ENCODE measurements at places on chromosomes 2 and 18. TPM values are rescaled to one million over a fixed set of nuclear protein-coding genes. Genes with fewer than 3 reads are reported as not detected.
A peak's percentile ranks its signal among the peaks of the same experiment; 100 is the strongest.

BMP10 gene
- not detected for total RNA-seq

ANKRD30BL gene
- 0.18 TPM for total RNA-seq

EN1 gene
- not detected for total RNA-seq

IER3IP1 gene
- 9.6 TPM for total RNA-seq

RAX gene
- not detected for total RNA-seq

ALMS1 gene
- 36.9 TPM for total RNA-seq

SCG2 gene
- total RNA-seq, result not detected

RIOK3 gene
- 45.0 TPM for total RNA-seq

ADD2 gene
- total RNA-seq, result 14.8 TPM

NOL4 gene
- 1.3 TPM for total RNA-seq

DNA sequence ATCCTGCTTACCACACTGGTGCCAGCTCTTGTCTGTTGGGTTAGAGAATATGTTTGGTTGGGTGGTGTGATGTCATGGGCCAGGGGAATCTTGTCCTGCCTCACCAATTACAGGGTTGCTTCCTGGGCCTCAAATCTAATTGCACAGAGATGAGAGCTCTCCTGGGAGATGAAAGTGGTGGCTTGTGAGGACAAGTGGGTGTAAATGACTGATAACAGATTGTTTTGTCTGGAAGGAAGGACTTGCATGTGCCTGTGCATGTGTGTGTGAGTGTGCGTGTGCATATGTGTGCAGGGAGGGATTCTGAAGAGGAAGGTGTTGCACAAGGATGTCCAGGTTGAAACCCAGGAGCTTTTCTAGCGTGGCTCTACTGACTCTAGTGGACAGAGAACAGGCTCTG lies 271.9 kb downstream of the LOXHD1 start:
- H3K27me3 ChIP-seq, result no peaks in the 10 kb centered on the region
- no peaks in the 10 kb centered on the region for H3K36me3 ChIP-seq
- H3K4me3 ChIP-seq, result no peak overlapping the region
- no peak for DNase-seq
- no peak overlapping the region for H3K27ac ChIP-seq

DNA sequence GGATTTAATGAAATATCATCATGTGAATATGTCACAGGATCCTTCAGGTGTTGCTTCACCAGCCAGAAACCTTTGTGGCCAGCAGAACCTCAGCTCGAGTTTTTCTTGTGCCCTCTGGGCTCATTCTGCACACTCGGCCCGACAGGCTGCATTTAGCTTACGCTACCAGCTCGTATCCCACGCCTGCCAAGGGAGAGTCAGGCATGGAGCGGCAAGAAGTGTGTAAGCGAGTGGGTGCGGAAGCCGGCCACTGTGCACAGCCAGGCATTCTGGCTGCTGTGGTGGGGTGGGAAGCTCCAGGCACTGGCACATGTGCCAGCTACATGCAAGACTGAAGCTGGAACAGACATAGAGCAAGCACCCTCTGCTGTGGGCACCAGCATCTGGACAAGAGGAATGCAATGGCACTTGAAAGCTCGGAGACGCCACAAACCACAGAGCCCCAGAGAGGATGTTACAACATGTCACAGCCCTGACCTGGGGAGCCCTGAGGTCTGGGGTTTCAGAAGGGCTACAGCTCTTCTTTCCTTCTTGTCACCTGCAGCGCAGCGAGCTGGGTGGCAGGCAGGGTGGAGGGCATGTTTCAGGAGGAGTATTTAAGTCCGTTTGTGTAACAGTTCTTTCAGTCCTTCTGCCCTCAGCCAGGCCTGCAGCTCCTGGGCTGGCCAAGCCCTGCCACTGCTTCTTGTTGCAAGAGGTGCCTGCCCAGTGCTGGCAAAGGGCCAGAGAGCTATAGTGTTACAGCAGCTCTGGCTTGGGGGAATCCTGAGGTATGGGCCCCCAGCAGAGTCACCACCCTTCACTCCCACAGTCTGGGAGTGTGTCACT lies 257.3 kb upstream of the HNMT start:
- no peaks in the 10 kb centered on the region for H3K4me1 ChIP-seq
- no peak overlapping the region for H3K27ac ChIP-seq
- H3K27me3 ChIP-seq, result no peaks in the 10 kb centered on the region
- no peaks in the 10 kb centered on the region for H3K36me3 ChIP-seq

DNA sequence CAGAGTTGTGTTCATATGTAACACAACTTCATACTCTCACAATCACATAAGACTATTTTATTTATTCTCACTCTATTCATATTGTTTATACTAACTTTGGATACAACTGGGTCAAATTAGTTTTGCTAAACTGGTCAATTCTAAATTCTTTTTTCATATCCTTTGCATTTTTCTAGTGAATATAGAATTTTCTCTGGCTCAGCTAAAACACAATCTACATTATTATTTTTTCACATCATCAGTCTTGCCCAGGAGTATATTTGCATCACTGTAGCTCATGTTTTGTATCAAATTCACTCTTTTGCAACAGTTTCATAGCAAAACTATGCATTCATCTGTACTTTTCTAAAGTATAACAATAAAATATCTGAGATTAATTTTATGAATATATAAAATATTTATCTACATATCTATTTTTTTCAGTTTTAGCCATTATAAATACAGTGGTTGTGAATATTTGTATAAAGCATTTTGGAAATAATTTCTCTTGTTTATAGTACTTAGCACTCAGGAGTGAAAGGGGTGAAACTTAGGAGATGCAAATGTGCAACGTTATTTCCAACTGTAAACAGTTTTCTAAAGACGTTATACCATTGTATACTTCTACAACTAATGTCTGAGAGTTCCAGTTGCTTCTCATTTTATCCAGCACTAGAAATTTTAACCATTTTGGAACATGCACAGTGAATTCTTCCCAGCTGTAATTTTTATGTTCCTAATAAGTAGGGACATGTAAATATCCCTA lies 854.6 kb downstream of the CBLN2 start:
- H3K4me1 ChIP-seq, result no peaks in the 10 kb centered on the region
- DNase-seq, result no peak
- no peaks in the 10 kb centered on the region for H3K27me3 ChIP-seq
- no peaks in the 10 kb centered on the region for H3K36me3 ChIP-seq
- H3K27ac ChIP-seq, result no peak overlapping the region

GRCh38 chr2:85578243-85579180 lies 1.1 kb downstream of the VAMP8 start:
- peak overlapping the region; percentile 87 for H3K4me3 ChIP-seq
- peaks cover 33% of the 10 kb centered on the region for H3K36me3 ChIP-seq
- DNase-seq, result peak; percentile 73
- peak overlapping the region; percentile 92 for H3K27ac ChIP-seq

- no peaks in the 10 kb centered on the region for H3K36me3 ChIP-seq
- H3K4me3 ChIP-seq, result no peak overlapping the region
- DNase-seq, result no peak
- no peaks in the 10 kb centered on the region for H3K27me3 ChIP-seq
- H3K27ac ChIP-seq, result no peak overlapping the region
These were observed 56.9 kb upstream of the ZNF532 start for GRCh38 chr18:58807766-58808165.

DNA sequence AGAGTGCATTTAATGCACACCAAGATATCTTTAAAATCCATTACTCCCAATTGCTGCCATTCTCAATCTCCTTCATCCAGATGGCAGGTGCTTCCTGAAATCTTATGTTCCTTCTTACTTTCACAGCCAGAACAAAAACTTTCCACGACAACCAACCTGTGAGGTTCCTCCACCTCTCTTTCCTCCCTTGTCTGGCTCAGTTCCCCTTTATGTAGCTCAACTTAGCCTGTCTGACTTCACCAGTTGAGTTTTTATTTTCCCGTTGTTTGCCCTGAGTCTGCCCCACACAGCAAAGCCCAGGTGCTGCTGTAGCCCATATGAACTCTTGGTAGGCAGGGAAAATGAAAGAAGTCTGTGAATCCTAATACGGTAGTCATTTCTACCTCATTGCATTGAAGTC lies 112.5 kb downstream of the MREG start:
- H3K27ac ChIP-seq, result no peak overlapping the region
- no peak overlapping the region for H3K4me3 ChIP-seq
- no peak for DNase-seq
- H3K27me3 ChIP-seq, result peaks cover 11% of the 10 kb centered on the region
- H3K4me1 ChIP-seq, result no peaks in the 10 kb centered on the region

DNA sequence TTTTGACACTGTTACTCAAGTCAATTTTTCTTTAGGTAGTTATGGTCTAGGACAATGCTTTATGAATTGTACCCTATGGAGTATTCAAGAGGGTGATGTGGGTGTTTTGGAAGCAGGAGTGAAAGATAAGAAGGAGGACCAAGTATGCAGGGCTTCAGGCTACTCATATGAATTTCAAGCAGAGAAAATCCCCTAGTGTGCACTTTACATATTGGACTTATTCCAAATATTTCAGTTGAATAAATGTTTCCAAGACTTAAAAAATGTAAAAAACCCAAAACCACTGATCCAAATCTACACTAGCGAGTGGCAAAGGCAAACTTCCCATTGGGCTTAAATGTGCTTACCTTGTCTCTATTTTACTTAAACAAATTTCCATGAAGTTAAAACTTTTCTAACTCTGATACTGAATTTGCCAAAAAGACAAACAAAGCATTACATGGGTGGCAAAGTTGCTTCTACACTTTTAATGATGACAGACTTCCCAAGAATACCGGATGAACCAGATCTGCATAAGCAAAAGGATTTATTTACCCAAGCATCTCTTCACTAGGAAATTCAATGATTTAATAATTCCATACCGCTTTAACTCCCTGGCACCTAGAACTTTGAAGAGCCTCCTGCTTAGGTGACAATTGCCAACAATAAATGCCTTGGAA lies 1233.5 kb upstream of the NXPH2 start:
- H3K27me3 ChIP-seq, result no peaks in the 10 kb centered on the region
- no peaks in the 10 kb centered on the region for H3K4me1 ChIP-seq
- no peak overlapping the region for H3K4me3 ChIP-seq

- peaks cover 91% of the 10 kb centered on the region for H3K36me3 ChIP-seq
- no peaks in the 10 kb centered on the region for H3K27me3 ChIP-seq
- no peak overlapping the region for H3K27ac ChIP-seq
- no peak overlapping the region for H3K4me3 ChIP-seq
- H3K4me1 ChIP-seq, result no peaks in the 10 kb centered on the region
These were observed 42.7 kb downstream of the PRKD3 start for GRCh38 chr2:37281916-37282315.

DNA sequence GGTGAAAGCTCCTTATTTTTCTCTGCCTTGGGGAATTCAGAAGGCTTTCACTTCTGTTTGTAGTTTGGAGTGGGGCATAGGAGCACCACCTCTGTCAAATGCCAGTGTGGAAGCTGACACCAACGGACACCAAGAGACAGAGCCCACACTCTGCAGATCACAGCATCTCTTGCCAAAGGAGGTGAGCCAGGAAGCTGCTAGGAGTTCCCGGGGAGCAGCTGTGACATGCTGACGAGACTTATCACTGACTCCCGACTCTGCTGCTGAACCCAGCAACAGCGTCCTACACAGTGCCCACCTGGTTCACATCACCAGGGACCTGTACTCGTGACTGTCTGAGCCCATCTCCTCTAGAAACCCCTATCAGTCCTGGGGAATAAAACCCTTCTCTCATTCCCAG lies 8.1 kb downstream of the TEX51 start:
- H3K4me3 ChIP-seq, result no peak overlapping the region
- H3K27ac ChIP-seq, result no peak overlapping the region
- peak; percentile 40 for DNase-seq
- H3K27me3 ChIP-seq, result no peaks in the 10 kb centered on the region

DNA sequence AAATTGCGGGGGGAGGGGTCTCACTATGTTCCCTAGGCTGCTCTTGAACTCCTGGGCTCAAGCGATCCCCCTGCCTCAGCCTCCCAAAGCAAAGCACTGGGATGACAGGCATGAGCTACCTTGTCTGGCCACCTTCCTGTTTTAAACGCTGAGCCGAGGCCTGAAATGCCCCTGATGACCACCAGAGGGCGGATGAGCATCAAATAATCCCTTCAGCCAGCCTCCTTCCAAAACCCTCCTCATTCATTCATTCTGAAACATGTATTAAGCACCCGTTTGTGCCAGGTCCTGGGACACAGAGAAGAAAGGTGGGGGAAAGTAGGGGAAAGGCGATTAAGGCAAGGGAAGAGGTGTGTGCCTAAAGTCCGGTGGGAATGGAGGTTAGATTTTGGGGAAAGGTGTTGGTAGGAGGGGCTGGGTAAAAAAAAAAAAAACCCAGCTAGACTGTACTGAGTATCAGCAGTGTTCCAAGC lies 30.7 kb upstream of the PTMA start:
- no peak overlapping the region for H3K27ac ChIP-seq
- no peak overlapping the region for H3K4me3 ChIP-seq
- H3K27me3 ChIP-seq, result no peaks in the 10 kb centered on the region
- H3K4me1 ChIP-seq, result peaks cover 8% of the 10 kb centered on the region
- peak; percentile 96 for DNase-seq
- H3K36me3 ChIP-seq, result no peaks in the 10 kb centered on the region

- no peak overlapping the region for H3K27ac ChIP-seq
- H3K4me1 ChIP-seq, result no peaks in the 10 kb centered on the region
- no peaks in the 10 kb centered on the region for H3K36me3 ChIP-seq
- no peak for DNase-seq
- H3K27me3 ChIP-seq, result no peaks in the 10 kb centered on the region
These were observed 100.3 kb downstream of the TTC32 start for GRCh38 chr2:19801367-19802080.

DNA sequence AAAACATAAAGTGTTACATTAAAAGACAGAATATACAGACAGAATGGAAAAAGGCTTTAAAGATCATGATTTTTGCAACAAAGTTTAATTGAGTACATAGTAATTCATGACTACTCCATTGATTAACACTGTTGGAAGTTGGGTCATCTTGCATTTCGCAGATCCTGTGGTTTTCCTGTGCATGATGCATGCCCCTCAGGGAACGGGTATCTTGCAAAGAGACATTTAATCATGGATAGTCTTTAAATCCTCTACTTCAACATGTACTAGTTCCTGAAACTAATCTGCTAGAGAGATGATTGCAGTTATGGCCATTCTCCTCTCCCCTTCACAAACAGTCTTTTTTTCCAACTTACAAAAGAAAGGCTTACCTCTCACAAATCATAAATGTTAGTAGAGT lies 155.6 kb upstream of the DSEL start:
- no peak overlapping the region for H3K4me3 ChIP-seq
- H3K27ac ChIP-seq, result no peak overlapping the region
- no peaks in the 10 kb centered on the region for H3K4me1 ChIP-seq
- H3K36me3 ChIP-seq, result no peaks in the 10 kb centered on the region
- no peak for DNase-seq

GRCh38 chr2:162018530-162018929 lies 55.5 kb downstream of the DPP4 start:
- DNase-seq, result no peak
- no peak overlapping the region for H3K4me3 ChIP-seq
- no peak overlapping the region for H3K27ac ChIP-seq
- no peaks in the 10 kb centered on the region for H3K36me3 ChIP-seq
- H3K4me1 ChIP-seq, result no peaks in the 10 kb centered on the region

DNA sequence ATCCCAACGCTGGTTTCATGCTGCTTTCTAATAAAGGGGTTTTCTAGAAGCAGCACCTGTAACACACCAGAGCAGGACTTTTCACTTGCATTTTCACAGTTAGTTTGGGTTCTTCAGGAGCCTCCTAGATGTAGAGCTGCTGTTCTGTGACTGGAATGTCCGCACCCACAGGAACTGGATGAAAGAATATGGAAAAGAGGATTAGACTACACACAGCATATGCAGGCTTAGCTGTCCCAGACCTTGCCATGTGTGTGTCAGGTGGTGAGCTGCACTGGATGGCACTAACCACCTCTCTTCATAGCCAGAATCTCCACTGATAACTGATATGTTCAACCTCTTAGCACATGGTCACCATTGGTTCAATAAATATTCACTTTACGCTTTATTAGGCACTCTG lies 112.1 kb upstream of the POU3F3 start:
- H3K4me1 ChIP-seq, result no peaks in the 10 kb centered on the region
- H3K4me3 ChIP-seq, result no peak overlapping the region
- no peak overlapping the region for H3K27ac ChIP-seq
- H3K27me3 ChIP-seq, result peaks cover 8% of the 10 kb centered on the region

- DNase-seq, result no peak
- peak overlapping the region; percentile 100 for H3K4me3 ChIP-seq
- H3K27ac ChIP-seq, result no peak overlapping the region
- no peaks in the 10 kb centered on the region for H3K27me3 ChIP-seq
- peaks cover 73% of the 10 kb centered on the region for H3K36me3 ChIP-seq
These were observed 6.7 kb downstream of the TGIF1 start for GRCh38 chr18:3456686-3457069.

All from endodermal cell (in vitro differentiated cells).